GM12865 (cell line): ENCODE measurements at places on chromosomes 2 and 18.
A peak's percentile ranks its signal among the peaks of the same experiment; 100 is the strongest.

- no peak for DNase-seq
Measured at GRCh38 chr2:26274058-26274613, 29.4 kb downstream of the HADHB start.

- peak; percentile 7 for DNase-seq
Measured at GRCh38 chr2:223264541-223265193, 212.7 kb downstream of the KCNE4 start.

GRCh38 chr2:143513081-143513480 lies 383.9 kb downstream of the ARHGAP15 start:
- DNase-seq: peak; percentile 47

DNA sequence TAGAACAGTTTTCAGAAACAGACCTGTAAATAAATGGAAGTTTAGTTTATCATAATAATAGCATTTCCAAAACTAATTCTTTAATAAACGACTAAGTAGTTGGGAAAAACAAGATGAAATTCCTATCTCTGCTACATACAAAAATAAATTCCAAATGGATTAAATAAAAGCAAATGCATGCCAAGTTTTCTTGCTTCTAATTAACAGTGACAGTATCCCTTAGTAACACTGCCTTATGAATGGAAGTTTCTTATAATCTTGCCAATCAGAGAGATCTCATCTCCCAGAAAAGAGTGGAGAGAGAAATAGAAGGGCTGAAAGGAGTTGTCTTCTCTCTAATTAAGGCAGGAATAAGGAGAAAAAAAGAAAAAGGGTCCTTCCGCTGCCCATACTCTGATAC lies 133.9 kb downstream of the GFPT1 start:
- DNase-seq: no peak

DNA sequence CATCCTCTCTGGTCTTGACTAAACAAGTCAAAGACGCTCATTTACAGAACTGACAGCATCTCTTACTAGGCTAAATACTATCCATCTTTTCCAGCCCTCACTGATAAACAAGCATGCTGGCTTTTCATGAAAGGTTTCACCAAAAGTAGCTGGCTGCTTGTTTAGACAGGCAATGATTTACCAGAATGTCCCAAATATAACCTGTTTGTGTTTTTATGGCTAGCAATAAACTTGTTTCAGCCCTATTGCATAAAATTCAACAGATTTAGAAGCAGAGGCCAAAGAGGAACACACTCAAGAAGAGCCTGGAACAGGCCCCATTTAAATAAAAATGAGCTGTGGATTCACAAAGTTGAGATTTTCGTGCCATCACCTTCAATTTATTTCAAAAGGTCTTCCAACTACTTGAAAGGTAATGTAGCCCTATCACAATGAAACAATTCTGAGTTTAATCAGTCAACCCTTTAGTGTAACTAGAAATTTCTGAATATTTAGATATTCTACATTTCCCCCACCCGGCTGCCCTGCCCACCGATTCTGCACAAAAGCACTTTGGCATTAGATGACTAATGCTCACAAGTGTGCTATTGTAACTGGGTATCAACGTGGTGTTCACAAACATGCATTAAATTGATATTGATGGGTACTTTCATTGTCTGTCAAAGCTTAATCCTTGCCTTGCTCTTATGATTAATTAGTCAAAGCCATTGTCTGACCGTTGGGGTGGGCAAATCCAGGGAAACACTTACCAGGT lies 54.0 kb downstream of the ST6GAL2 start:
- no peak for DNase-seq

GRCh38 chr2:230660294-230661060 lies 52.2 kb upstream of the CAB39 start:
- DNase-seq: peak; percentile 86

DNA sequence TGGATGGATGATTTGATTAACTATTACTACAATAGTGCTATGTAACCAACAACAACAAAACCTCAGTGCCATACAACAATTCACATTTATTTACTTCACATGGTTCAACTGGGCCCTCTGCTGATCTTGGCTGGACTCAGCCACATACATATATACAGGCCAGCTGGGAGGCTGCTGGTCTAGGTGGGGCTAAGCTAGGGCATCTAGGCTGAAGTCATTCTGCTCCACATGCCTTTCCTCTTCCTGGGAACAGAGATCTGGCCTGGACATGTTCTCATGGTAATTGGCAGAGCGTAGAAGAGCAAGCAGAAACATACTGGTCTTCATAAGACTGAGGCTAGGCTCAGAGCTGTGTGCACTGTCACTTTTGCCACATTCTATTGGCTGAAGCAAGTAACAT lies 102.8 kb upstream of the RNF152 start:
- no peak for DNase-seq

- no peak for DNase-seq
Measured at GRCh38 chr2:205792908-205793307, 110.6 kb downstream of the NRP2 start.

GRCh38 chr2:128514555-128514955 lies 195.9 kb upstream of the HS6ST1 start:
- DNase-seq: no peak

DNA sequence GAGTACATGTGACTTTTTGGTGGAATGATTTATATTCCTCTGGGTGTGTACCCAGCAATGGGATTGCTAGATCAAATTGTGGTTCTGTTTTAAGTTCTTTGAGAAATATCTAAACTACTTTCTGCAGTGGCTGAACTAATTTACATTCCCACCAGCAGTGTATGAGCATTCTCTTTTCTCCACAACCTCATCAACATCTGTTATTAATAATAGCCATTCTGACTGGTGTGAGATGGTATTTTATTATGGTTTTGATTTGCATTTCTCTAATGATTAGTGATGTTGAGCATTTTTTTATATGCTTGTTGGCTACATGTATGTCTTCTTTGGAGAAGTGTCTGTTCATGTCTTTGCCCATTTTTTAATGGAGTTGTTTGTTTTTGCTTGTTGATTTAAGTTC lies 267.4 kb upstream of the NT5C1B start:
- DNase-seq: no peak

- no peak for DNase-seq
Measured at GRCh38 chr2:233263045-233263570, 11.6 kb downstream of the ATG16L1 start.

GRCh38 chr2:182208421-182208820 lies 218.4 kb downstream of the PDE1A start:
- no peak for DNase-seq

- no peak for DNase-seq
Measured at GRCh38 chr2:152890736-152891135, 172.3 kb downstream of the ARL6IP6 start.

- DNase-seq: no peak
Measured at GRCh38 chr2:65602603-65603235, 170.3 kb upstream of the SPRED2 start.

- DNase-seq: no peak
Measured at GRCh38 chr2:157932480-157933159, 56.5 kb upstream of the ACVR1 start.

DNA sequence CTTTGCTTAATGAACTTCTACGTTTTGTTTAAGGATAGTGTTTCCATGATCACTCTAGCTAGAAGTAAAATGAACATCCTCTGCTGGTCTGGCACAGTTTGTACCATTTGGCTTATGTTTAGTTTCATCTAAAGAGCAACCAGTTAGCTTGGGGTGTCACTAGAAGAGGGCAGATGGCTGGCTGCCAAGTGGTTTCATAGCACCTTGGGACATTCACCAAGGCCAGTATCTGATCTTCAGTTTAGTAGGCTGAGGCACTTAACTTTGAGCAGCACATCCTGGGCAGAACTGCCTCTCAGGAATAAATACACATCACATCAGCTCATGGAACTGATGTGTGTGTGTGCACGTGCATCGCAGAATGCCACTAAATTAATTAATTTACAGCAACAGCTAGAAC lies 68.4 kb downstream of the NXPH2 start:
- peak; percentile 73 for DNase-seq

DNA sequence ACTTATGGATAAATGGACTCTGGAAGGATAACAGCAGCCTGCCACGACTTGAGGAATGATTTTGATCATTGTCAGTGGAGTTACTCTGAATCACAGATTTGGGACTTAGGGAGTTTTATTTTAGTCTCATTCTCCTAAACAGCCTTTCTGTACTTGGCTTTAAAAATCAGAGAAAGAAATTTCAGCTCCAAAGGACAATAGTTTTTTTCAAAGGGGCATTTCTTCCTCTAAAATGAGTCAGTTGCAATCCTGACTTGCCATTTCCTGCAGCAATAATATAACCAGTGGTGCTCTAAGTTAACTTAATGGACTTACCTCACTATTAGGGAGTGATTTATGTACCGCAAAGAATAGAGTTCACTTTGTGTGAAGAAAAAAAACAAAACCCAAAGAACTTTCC lies 35.1 kb upstream of the MTX2 start:
- no peak for DNase-seq

DNA sequence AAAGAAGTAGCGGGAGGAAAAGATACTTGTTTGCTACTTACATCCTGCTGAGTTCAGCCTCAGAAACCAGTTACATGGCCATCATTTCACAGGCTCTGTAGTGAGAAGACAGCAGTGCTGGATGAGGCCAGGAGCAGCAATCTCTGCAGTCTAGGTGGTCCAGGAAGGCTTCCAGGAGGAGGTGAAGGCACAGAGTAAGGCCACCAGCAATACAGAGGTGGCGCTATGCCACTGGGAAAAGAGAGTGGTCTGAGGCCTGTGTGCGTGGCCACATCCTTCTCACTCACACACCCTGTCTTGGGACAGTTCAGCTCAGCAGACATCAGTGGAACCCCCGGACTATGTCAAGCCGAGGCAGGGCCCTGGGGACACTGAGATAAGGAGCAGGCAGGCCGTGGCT lies 162.7 kb downstream of the KLHL29 start:
- DNase-seq: no peak

DNA sequence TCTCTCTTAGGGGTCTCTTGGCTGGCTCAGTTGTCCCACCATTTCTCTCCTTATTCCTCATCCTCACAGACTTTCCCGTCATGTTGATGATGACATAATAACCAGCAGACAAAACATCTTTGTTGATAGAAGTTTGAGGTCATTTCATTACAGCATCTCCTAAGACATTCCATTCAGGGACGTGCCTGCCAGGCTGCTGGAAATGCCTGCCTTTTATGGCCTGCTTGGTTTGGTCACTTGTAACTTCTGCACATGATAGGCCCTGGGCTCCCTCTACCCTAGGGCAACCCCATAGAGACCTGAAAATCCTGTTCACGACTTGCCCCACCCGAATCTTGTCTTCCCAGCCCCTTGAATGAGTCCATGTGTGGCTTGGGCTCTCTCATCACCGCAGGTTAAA lies 81.7 kb downstream of the SDC1 start:
- no peak for DNase-seq

DNA sequence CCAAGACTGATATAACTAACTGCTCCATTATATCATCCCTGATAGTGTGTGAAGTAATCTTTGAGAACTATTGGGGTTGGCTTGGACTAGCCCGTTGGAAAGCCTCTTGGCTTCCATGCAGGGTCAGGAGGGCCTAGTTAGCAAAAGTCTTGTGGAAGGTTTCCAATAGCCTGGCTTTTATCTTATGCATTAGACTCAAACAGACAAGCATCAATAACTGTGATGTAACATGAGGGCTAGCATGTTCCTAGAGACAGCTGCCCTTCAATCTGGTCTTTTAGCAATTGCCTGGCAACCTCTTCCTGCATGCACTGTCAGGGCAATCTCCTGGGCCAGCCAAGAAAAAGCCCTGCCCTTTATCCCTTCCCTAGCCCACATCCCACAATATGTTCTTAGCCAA lies 18.2 kb downstream of the SLC8A1 start:
- DNase-seq: no peak

DNA sequence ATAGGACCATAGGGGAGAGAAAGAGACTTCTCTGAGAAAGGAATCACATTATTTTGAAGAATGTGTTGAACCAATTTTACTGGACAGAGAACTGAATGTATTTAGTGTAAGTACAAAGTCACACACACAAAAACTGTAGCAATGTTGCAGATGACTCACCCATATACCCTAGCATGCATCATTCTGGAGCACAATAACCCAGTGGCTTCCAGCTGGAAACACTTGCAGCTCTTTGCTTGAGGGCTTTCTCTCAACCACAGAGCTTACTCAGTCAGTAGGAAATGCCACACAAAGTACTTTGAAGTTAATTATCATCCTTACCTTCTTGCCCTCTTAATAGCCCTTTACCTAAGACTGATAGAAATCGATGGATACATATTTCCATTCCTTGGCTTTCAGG lies 760.0 kb upstream of the FSHR start:
- no peak for DNase-seq

GRCh38 chr2:20357638-20358389 lies 7.2 kb upstream of the PUM2 start:
- no peak for DNase-seq

DNA sequence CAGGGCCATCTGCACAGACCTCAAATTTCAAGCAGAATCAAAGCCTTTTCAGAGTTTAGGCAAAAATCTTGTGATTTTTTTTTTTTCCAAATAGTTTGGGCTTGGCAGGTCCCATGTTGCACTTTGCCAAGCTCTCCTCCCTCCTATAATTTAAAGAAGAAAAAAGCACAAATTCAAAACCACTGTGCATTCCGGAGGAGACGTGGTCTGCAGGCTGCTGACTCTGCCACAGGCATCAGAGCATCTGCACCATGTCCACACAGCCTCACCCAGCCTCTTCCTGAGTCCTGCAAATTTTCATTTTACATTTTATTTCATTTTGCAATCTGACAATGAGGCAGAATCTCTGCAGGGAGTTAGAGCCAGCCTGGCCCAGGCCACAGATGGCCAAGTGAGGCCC lies 15.7 kb upstream of the GPC1 start:
- DNase-seq: no peak

- no peak for DNase-seq
Measured at GRCh38 chr18:29512761-29513160, 1335.8 kb upstream of the CDH2 start.

GRCh38 chr2:237505188-237505939 lies 18.3 kb downstream of the MLPH start:
- no peak for DNase-seq

DNA sequence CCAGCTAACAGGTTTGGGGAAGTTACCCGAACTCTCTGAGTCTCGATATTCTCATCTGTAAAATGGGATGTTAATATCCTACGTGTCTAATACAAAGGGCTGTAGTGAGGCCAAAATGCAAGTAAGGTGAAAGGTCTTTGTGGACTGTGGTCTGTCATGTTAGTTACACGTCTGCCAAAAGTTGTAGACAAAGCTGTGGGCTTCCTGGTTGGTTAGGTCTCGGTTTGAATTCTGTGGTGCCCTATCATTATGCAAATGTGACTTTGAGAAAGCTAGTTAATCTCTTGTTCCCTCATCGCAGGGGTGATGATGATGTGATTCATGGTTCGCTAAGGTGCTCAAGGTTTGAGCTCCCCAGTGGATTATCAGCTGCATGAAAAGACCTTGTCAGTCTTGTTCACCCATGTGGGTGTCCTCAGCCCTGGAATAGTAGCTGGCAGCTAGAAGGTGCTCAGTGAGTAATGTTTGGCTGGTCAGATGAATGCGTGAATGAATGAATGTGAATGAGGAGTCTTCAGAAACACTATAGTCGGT lies 23.1 kb downstream of the TRIB2 start:
- DNase-seq: no peak

- DNase-seq: peak; percentile 93
Measured at GRCh38 chr2:8606226-8606625, 75.6 kb upstream of the ID2 start.
